ENCODE measurements at places on chromosomes 5 and 9. TPM values are rescaled to one million over a fixed set of nuclear protein-coding genes. Genes with fewer than 3 reads are reported as not detected.

GRCh38 chr5:162911873-162912272 is 525.5 kb upstream of the CCNG1 start:
- no peak overlapping the region for H3K27ac ChIP-seq
- H3K36me3 ChIP-seq: no peaks in the 10 kb centered on the region
- DNase-seq: no peak
- H3K27me3 ChIP-seq: no peaks in the 10 kb centered on the region
- no peak overlapping the region for H3K4me3 ChIP-seq

DNA sequence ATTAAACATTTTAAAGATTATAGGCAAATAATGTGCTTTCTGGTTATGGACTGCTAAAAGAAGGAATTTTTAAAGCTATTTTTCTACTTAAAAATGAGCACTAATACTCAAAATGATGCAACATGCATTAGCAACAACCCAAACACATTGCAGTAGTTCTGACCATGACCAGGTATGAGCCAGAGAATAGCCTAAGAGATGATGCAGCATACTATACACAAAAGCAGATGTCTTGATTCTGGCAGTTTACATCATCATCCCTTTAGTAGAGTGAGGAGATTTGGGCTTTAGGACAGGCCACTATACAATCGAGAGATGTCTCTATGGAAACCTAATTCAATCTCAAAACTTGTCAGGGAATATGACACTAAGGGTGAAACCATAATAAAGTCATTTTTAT is 307.1 kb downstream of the PRR16 start:
- H3K27ac ChIP-seq: no peak overlapping the region
- no peaks in the 10 kb centered on the region for H3K36me3 ChIP-seq
- H3K4me3 ChIP-seq: no peak overlapping the region
- DNase-seq: no peak

DNA sequence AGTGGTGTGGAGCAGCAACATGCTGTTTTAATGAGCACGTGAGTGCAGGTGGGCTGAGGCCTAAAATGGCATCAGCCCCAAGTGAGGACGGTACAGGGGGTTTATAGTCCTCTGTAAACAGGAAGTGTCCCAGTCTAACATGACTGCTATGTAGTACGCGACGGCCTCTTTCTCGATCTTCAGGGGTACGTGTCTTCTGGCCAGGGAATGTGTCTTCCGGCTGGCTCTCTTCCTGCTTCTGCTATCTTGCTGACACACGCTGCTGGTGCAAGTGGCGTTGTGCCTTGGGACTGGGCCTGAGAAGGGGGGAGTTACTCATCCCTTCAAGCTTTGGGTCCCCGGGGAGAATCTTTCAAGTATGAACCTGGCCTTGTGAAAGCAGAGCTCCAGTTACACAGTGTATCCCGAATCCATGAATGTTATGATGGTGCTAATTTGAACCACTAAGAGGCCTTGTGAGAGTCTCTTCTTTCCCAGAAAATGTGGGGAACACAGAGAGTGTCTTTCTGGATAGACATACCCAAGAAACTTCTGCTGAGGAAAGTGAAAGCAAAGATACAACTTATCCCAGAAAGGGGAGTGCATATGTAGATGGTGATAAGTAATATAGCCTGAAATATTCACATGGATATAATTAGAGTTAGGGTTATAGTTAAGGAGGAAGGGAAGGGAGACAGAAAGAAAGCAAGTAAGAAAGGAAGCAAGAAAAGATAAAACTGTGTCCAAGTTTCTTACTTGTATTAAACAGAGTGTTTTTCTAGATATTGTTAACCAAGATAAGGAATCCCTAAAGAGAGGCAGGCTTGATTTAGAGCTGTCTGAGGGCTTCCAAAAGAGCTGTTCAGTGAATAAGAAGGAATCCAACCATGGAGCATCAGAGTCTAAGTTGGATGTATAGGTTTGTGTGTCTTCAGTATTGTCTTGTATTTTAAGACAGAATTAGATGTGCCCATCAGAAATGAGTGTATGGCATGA is 35.5 kb upstream of the ANXA2R start:
- H3K4me3 ChIP-seq: no peak overlapping the region
- H3K36me3 ChIP-seq: peaks cover 2% of the 10 kb centered on the region
- no peak for DNase-seq
- H3K27ac ChIP-seq: no peak overlapping the region

GRCh38 chr5:14656898-14657297 is 7.6 kb upstream of the OTULIN start:
- no peak overlapping the region for H3K27ac ChIP-seq
- DNase-seq: no peak
- H3K36me3 ChIP-seq: no peaks in the 10 kb centered on the region
- H3K4me3 ChIP-seq: no peak overlapping the region

GRCh38 chr9:79663300-79663699 is 91.5 kb downstream of the TLE4 start:
- H3K36me3 ChIP-seq: no peaks in the 10 kb centered on the region
- no peak overlapping the region for H3K4me3 ChIP-seq
- no peaks in the 10 kb centered on the region for H3K4me1 ChIP-seq

DNA sequence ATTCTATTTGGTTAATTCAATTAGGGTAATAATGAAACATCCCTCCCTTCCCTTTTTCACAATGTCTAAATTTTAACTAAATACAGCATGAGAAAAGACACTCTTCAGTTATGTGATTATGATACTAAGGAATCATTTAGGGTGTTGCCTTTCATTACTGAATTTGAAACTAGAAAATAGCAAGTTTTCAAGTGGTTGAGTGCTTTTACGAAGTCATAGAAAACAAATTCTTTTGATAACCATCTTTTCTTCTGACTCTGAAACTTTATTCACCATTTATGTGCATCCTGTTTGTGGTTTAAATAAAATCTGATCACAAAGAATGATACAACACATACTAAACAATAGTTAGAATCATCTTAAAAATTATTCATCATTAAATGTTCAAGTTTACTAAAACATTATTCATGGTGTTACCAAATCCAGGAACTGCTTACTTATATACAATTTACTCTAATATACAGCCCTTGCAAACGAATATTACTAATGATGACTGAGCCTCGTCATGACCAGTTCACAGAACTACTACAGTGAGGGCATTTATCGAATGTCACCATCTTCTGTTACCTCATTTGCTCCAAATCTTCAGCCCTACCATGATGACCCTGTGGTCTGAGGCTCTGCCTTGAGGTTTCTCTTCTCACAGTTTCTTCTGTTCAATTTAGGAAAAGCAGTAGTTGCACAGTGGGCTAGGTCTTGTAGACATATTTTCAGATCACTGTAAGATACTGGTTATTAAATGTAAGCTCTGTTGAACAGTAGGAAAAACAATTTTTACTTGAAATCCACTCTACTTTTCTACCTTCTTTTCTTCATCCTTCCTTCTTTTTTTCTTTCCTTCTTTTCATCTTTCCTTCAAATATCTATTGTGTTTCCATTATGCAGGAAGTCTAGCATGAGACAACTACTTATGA is 18.3 kb upstream of the IL9 start:
- H3K27me3 ChIP-seq: peaks cover 26% of the 10 kb centered on the region
- H3K4me3 ChIP-seq: no peak overlapping the region
- H3K4me1 ChIP-seq: no peaks in the 10 kb centered on the region
- DNase-seq: no peak
- no peaks in the 10 kb centered on the region for H3K36me3 ChIP-seq

- H3K27ac ChIP-seq: no peak overlapping the region
- H3K4me3 ChIP-seq: no peak overlapping the region
- DNase-seq: no peak
- no peaks in the 10 kb centered on the region for H3K36me3 ChIP-seq
Observed at GRCh38 chr5:128480158-128480557, 57.9 kb downstream of the FBN2 start.

DNA sequence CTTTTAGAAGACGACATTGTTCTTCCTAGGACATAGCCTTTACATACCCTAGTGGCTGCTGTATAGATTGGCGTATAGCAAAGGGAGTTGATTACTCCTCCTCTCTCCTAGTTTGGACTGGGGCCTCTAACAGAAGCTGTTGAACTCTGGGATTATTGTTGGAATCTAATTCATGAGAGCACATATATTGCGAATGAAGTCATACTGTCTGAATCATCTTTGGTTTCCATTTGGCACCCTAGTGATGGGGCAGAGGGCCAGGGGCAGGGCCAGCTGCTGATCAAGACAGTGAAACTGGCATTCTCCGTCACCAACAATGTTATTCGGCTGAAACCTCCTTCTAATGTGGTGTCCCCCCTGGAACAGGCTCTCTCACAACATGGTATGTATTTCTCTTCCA is 40.3 kb downstream of the NUP188 start:
- H3K4me3 ChIP-seq: no peak overlapping the region
- peaks cover 21% of the 10 kb centered on the region for H3K36me3 ChIP-seq
- no peaks in the 10 kb centered on the region for H3K27me3 ChIP-seq
- H3K27ac ChIP-seq: no peak overlapping the region
- no peak for DNase-seq

- no peaks in the 10 kb centered on the region for H3K4me1 ChIP-seq
- no peak for DNase-seq
- H3K4me3 ChIP-seq: no peak overlapping the region
Observed at GRCh38 chr5:91183743-91184142, 199.4 kb downstream of the ARRDC3 start.

- no peak overlapping the region for H3K4me3 ChIP-seq
- no peak overlapping the region for H3K27ac ChIP-seq
- peaks cover 10% of the 10 kb centered on the region for H3K4me1 ChIP-seq
- H3K36me3 ChIP-seq: no peaks in the 10 kb centered on the region
- H3K27me3 ChIP-seq: no peaks in the 10 kb centered on the region
Observed at GRCh38 chr5:149268928-149269557, 2.6 kb upstream of the AFAP1L1 start.

DNA sequence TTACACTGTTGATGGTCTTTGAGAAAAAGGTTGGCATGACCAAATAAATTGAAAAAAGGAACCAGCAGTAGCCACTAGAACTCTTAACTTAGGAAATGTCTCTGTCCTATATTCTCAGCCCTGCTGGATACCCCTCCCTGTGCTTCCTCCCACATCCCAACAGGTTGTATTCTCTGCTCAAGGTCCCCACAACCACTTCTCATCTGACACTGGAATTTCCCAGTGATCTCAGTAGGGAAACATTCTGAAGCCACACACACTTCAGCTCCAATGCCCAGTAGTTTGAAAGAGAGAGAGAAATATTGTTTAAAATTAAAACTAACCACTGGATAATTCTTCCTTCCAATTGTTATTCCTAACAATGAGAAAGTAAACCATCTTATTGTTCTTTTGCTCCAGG is 30.0 kb upstream of the NREP start:
- no peaks in the 10 kb centered on the region for H3K36me3 ChIP-seq
- DNase-seq: no peak
- H3K4me3 ChIP-seq: no peak overlapping the region
- H3K27ac ChIP-seq: no peak overlapping the region
- H3K27me3 ChIP-seq: no peaks in the 10 kb centered on the region

DNA sequence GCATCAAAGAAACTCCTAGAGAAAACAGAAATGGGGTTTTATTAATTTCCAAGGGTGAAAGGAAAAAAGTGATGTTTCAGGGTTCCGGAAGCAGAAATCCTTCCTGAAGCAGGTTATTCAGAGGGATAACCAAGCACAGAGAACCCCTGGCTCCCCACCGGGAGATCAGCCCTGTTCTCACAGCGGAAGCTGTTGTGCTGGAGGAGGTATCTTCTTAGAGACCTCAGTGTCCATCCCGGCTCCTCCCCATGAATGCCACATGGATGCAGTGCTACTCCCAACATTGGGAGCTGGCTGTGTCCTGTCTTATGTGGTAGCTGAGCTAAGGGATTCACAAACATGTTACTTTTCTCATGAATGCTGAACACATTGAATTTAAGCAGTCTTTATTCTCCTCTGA is 80.9 kb upstream of the IRX2 start:
- H3K4me3 ChIP-seq: no peak overlapping the region
- DNase-seq: no peak
- 0 out of 2 replicates have a peak, but pooled peaks cover 2% of the 10 kb centered on the region for H3K27me3 ChIP-seq
- H3K27ac ChIP-seq: no peak overlapping the region
- no peaks in the 10 kb centered on the region for H3K4me1 ChIP-seq

GRCh38 chr5:137320056-137321045 is 178.8 kb downstream of the SPOCK1 start:
- no peaks in the 10 kb centered on the region for H3K36me3 ChIP-seq
- H3K4me3 ChIP-seq: no peak overlapping the region
- H3K4me1 ChIP-seq: no peaks in the 10 kb centered on the region

DNA sequence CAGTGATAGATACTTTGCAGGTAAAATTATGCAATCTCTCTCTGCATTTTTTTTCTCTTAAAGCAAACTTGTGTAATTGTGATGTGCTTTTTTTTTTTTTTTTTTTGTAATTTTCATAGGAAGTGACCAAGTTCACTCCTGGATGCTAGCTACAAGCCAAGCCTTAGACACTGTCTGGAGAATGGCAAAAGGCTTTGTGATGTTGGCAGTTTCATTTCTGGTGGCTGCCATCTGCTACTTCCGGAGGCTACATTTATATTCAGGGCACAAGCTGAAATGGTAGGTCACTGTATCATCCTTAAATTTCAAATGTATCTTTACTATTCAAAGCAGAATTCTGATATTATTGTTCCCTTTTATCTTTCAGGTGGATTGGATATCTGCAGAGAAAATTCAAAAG is 19.3 kb downstream of the OTULINL start:
- H3K36me3 ChIP-seq: no peaks in the 10 kb centered on the region
- DNase-seq: no peak
- no peaks in the 10 kb centered on the region for H3K27me3 ChIP-seq

GRCh38 chr9:120184266-120184665 is 395.7 kb downstream of the CDK5RAP2 start:
- H3K4me1 ChIP-seq: no peaks in the 10 kb centered on the region
- H3K4me3 ChIP-seq: no peak overlapping the region
- no peak overlapping the region for H3K27ac ChIP-seq
- H3K36me3 ChIP-seq: no peaks in the 10 kb centered on the region
- H3K27me3 ChIP-seq: no peaks in the 10 kb centered on the region

DNA sequence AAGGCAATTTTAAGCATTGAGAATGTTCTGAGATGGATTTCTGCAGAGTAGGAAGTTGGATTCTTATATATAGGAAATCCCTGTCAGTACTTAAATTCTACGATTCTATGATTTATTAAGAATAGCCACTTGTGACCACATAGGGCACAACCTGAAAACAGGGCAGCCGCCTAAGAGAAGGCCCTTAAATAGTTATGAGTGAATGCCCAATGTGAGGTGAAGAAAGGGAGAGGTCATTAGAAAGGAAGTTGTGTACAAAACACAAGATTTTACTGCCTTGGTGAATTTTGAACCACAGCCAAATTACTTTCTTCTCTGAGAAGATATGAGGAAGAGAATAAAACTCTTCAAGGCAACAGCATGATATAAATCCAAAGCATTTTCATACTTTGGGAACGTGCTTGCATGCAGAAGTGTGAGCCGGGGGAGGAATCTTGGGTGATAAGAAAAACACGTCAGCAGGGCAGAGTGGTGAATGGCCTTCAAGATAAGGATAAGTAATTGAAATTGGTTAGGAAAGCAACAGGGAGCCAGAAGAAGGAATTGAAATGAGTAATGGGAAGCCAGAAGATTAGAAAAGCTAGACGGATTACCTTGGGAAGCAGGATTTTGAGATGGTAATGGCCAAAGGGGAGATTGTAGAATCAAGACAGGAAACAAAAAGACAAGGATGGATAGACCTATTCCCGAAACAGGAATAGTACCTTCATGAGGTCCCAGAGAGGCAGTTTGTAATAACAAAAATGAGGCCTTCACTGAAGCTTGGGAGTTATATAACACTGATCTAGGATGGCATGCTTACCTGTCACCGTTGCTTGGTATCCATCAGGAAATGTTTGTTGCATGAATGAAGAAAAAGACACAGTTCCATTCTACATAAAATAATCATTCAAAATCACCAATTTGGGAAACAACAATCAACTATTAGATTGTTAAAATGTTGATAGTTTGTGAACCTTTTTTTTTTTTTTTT is 244.3 kb downstream of the PDE4D start:
- H3K27ac ChIP-seq: no peak overlapping the region
- H3K4me1 ChIP-seq: no peaks in the 10 kb centered on the region
- no peaks in the 10 kb centered on the region for H3K36me3 ChIP-seq
- no peaks in the 10 kb centered on the region for H3K27me3 ChIP-seq

PRR16 gene
- not detected for total RNA-seq

GMCL2 gene
- total RNA-seq: not detected

HK3 gene
- not detected for total RNA-seq

All from Panc1 (cell line).